ENCODE measurements at places on chromosomes 6 and 20.

GRCh38 chr20:17969884-17970409 lies 1.1 kb downstream of the MGME1 start:
- DNase-seq, result no peak

DNA sequence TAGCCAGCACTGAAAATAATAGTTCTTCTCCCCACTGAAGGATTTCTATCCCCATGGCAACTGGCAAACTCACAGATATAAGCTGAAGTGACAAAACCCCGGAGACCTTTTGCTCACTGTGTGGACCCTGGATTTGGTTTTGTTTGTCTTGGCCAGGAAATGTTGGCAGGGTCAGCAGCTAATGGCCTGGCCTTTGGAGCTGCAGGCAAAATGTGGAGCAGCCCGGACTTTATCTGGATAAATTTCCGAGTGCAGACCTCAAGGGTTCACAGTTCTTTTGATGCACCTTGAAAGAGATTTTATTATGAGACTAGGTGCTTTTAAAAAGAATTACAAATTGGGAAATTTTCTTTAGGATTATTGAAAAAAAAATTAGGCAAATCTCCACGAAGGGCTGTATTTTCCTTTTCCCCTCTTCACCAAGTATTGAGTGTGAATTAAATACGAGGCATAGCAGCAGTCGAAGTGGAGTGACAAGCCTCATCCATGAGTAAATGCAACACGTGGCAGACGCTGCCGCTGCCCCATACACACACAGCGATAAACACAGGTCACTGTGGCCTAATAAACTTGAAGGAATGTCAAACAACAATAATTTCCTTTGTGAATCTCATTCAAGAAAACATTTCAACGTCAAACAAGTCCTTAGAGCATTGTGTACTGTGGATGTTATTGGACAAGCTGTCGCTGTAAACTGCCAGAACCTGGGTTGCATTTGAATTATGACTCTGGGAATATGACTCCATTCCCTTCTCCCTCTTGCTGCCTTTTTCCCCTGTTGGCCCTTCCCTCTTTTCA lies 35.1 kb upstream of the CCN6 start:
- no peak for DNase-seq

DNA sequence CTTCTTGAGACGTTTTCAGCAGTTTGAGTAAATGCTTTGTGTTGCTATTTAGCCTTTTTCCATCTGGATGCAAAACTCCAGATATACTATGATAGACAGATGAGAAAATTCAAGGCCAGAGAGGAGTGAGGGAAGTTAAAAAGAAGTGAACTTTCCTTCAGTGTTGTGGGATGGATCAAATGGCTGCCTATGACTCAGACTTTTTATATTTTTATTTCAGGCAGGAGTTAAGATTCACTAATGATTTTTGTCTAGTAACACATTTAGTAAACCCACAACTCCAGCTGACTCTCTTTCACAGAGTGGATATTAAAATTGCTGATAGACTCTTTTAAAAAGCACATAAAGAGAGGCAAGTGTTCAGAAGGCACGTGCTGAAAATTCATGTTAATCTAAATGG lies 23.2 kb upstream of the PTCHD4 start:
- no peak for DNase-seq

GRCh38 chr6:109457562-109457996 lies 2.0 kb upstream of the MICAL1 start:
- no peak for DNase-seq

GRCh38 chr6:12890171-12890790 lies 173.7 kb downstream of the PHACTR1 start:
- DNase-seq, result peak; percentile 6

- no peak for DNase-seq
Measured at GRCh38 chr6:87430499-87430898, 22.7 kb downstream of the CFAP206 start.

DNA sequence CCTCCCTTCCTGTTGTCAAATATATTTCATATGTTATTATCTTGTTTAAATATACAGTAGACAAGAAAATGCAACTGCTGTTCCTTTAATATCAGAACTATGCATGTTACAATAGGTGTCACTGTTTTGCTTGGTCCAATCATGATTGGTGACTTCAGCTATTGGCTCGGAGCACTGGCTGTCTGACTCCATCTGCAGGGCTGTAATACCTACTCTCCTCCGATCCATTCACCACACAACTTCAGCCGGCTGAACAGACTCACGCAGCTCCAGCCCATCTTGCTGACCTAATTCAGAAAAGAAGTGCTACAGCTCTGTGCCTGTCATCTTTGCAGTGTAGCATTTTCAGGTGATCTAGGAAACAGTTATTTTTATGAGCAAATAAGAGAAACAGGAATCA lies at the start of gene BTBD3:
BTBD3 (plus strand) TSS at position 231 of the 400 bp plus-strand sequence. CDS start 383 bp downstream, outside the sequence.
- no peak for DNase-seq

GRCh38 chr6:2743280-2744208 lies 7.2 kb downstream of the MYLK4 start:
- no peak for DNase-seq

DNA sequence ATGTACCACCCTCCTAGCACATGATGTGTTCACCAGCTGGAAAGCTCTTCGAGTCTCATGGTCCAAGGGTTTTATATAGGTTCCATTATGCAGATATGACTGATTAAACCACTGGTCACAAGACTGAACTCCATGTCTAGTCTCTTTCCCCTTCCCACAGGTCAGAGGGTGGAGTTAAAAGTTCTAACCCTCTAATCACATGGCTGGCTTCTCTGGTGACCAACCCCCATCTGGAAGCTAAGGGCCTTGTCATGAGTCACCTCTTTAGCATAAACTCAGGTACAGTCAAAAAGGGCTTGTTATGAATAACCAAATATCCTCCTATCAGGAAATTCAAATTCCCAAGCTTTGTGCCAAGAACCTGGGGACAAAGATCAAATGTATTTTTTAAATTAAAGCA lies 52.0 kb upstream of the KLHL31 start:
- no peak for DNase-seq

DNA sequence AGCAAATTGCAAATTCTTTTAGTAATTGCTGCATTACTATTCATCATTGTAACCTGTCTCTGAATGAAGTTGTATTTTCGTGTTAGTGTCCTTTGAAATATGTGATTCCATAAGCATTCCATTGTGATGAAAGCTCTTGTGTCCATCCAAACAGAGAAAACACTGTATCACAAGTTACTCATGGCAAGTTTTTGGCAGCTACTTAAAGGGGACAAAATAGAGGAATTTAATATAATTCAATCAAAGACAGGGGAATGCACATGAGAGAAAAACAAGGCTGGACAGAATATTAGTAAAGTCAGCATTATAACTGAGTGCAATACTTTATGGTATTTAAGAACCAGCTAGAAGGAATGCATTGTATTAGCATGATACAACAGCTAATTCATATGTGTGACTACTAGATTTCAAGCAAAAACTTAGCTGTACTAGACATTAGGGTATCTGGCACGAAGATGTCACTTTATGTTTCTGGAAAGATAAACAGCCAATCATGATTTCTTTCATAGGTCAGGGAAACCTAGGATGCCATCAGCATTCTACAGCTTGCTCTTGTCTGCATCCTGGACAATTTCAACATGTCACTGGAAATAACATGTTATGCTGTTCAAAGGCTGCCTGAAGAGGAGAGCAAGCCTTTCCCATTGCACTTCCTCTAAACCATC lies 270.6 kb upstream of the MARCKS start:
- no peak for DNase-seq

DNA sequence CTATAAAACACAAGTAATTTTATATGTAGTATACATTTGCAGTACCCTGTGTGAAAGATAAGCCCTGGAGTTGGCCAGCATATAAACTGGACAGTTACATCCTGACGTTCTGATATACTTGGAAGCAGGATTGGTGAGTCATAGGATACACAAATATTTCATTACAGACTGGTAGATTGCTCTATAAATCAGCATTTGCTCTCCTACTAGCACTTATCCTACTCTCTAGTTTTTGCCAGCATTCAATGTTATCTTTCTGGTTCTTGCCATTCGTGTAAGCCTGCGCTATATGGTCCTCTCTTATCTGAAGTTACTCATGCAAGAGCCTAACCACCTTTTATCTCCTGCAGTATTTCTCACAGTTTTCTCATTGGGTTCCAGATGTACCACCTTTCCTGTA lies 680.2 kb upstream of the MMS22L start:
- DNase-seq, result no peak

DNA sequence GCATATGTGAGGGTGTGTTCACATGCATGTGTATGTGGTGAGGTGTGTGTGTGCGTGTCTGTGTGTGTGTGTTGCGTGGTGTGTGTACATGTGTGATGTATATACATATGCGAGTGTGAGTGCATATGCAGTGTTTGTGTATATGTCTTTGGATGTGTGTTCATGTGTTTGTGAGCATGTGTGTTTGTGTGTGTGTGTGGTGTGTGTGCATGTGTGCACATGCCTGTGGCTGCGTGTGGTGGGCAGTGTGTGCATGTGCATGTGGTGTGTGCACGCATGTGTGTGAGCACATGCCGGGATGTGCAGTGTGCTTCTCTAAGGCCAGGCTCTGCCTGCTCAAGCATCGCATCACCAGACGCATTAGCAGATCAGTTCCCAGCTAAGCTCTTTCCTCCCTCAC lies 5.7 kb downstream of the THBS2 start:
- no peak for DNase-seq

- DNase-seq, result no peak
Measured at GRCh38 chr20:64156886-64157875, 7.1 kb upstream of the MYT1 start.

DNA sequence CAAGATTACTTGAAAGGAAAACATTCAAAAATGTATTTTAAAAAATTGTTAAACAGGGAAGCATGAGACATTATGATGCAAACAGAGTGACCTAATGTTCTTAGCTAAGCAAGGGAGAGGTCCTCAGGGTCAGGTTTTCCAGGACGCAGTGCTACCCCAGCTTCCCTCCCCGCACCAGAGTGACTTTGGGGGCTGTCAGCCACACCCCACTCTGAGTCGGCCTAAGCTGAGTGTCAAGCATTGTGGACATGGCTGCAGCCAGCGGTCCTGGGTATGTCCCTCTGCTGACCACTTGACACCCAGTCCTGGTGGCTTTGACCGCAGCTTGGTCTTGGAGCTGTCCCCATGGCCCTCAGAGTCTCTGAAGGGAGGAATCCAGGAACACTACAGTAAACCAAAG lies 54.9 kb upstream of the CD93 start:
- DNase-seq, result no peak

DNA sequence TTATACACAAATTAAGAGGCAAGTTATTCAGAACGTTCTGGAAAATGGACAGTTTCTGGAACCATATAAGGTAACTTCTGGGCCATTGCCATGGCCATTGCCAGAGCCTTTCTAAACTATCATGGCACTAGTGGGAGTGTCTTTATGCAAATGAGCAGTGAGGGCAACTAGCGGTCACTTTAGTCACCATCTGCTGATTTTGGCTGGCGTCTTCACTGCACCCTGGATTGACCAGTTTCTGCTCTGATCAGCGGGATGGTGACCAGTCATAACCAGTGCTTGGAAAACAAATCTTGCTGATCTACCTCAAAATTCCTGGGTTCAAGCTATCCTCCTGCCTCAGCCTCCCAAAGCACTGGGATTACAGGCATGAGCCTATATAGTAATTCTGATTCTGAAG lies 7.3 kb upstream of the SNTA1 start:
- no peak for DNase-seq

Data from activated T-cell treated with anti-CD3 and anti-CD28 coated beads for 24 hours (primary cell).